Stimulated activated CD4-positive, alpha-beta T cell treated with anti-CD3 and anti-CD28 coated beads, Interleukin-1b, Interleukin-23, amount 100 ng/mL, for 4 hours (primary cell): ENCODE measurements at places on chromosomes 6 and 20.

DNA sequence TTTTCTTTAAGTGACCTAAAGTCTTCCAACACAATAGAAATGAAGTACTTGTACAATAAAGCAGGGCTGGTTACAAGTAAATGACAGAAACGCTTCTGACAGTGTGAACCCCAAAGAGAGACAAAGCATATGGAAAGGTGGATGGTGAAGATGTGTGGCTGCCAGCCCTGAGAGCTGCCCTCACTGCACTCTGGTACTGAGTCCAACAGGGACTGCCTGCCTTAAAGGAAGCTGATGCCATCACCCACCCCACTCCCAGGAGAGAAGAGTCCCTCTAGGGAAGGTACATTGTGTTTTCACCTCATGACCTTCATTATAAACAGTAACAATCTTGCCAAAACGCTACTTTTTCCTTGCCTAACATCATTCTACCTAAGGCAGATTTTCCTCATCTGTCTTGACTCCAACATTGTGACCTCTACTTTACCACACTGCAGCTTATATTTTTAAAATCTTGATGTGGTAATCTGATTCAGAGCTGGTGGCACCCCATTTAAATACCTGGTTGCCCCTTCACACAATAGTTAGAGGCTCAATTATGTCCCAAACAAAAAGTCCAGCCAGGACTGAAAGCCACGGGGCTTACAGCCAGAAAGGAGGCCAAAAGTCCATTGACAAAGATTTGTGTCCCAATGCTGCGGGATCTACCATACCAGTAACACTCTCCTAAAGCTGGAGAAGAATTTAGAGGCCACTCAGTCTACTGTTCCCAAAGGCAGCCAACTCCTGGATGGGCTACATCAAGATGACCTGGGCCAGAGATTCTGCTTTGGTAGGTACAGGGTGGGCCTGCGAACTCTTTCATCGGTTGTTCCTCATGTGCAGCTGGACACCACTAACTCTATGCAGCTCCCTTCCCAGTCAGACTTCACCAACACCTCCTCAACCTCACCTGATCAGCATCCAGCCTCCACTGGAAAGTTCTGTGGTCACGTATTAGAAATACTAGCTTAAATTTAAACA, 4.4 kb downstream of the APMAP start:
- no peak for DNase-seq

DNA sequence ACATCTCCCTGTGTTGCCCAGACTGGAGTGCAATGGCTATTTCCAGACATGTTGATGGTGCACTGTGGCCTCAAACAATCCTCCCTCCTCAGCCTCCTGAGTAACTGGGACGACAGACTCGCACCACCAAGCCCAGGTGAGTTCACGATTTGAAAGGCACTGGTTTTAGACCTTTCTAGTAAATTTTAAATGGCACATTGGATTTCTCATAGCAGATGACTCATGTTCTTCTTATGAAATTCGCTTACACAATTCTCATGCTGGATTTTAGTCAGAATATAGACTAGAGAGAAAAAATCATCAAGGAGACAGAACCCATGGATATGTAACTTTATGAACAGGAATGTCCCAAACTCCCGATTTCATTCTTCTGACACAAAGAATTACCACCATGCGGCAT, 18.1 kb upstream of the PXDC1 start:
- DNase-seq = no peak

DNA sequence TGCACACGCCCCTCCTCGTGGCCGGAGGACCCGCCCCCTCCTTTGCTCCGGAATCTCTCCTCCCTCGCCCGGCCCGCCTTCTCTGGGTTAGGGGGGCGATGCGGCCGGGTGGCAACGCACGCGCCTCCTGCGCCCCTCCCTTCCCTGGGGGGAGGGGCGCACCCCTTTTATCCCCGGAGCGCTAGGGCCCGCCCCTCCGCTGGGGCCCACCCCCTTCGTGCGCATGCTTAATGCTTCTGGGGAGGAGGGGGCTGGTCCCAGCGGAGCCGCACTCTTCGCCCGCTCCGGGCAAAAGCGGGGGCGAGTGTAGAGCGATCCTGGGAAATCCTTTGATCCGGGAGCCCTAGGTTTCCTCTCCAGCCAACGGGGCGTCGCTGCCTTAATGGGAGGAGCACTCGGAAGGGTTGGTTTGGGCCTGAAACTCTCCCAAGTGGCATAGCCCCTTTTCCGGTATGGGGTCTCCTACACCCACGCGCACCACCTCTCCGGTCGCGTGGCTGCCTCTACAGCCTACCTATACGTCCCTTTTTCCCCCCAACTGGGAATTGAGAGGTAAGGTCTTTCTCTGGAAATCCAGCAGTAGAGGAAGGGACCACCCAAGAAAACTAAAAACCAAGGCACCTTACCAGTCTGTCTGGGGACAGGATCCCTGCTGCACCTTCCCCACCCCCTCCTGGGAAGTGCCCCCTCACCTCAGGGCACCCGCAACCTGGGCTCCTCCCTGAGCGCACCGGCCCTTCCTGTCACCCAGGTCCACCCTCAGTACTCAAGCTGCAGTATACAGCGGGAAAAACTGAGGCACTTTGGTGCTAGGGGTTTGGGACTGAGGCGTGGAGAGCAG, 2.1 kb downstream of the SOX12 start:
- peak; percentile 68 for DNase-seq

DNA sequence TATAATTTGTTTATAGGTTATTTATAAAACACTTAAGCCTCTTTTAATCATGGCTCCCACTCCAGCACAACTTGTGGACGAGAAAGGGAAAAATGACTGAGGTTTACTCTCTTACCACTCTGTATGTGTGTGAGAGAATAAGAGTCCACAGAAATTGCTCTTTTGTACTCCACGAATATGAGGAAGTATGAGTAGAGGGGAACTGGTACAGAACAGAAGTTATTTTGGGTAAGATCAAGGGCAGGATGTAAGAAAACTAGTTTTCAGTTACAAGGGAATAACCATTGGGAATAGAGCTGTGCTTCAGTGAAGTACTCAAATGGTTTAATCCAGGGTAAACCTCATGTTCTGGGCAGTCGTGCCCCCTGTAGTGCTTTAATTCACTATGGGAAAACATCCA, 72.6 kb downstream of the REV3L start:
- no peak for DNase-seq

DNA sequence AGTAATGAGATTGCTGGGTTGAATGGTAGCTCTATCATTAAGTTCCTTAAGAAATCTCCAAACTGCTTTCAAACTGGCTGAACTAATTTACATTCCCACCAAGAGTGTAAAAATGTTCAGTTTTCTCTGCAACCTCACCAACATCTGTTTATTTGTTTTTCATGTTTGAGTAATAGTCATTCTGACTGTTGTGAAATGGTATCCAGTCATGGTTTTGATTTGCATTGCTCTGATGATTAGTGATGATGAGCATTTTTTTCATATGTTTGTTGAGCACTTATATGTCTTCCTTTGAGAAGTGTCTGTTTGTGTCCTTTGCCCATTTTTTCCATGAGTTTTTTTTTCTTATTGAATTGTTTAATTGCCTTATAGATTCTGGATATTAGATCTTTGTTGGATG, 24.9 kb downstream of the DEFB125 start:
- no peak for DNase-seq

DNA sequence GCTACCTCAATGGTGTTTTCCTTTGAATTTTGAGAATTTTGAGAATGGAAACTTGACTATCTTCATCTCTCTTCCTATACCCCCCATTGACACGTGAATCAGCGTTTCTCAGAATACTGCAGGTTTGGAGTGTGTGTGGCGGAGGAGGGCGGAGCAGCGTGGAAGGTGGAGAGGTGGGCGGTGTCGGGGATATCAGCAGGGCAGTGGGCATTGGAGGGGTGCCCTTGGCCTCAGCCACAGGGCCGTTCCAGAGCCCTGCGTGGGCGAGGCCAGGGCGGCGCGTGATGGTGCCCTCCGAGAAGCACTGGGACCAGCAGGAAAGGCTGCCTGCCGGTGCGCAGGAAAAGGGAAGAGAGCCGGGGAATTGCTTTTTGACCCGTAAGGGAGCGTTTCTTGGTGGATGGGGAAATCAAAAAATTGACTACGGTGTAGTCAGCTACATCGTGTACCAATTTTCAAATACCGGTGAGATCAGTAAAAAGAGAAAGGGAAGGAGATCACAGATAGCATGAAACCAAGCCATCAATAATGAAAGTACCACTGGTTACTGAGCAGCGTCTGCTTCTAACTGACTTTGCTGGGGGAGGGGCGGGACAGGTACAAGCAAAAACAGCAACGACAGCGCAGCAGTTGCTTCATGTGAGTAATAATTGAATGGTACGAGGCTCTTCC, 82.7 kb upstream of the DUSP22 start:
- peak; percentile 52 for DNase-seq

DNA sequence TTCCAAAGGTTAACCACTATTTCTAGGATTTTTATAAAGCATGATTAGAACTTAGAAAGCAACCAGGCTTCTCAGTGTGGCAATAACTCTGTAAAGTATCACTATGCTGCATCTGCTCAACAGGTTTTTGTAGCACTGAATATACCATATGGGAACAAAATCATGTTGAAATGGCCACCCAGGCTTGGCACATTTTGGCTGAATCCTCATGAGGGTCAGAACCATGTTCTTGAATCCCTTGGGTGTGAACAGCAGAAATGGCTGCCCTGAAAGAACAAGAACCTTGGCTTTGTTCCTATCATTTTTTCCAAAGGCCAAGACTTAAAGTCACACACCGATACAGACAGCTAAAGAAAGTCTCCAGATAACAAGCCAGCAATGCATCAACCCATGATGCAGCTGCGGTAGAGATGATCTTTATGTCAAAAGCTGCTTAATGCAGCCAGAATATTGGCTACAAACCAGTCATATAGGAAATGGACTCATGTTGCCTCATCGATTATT, 283.0 kb upstream of the NOX3 start:
- DNase-seq = no peak

DNA sequence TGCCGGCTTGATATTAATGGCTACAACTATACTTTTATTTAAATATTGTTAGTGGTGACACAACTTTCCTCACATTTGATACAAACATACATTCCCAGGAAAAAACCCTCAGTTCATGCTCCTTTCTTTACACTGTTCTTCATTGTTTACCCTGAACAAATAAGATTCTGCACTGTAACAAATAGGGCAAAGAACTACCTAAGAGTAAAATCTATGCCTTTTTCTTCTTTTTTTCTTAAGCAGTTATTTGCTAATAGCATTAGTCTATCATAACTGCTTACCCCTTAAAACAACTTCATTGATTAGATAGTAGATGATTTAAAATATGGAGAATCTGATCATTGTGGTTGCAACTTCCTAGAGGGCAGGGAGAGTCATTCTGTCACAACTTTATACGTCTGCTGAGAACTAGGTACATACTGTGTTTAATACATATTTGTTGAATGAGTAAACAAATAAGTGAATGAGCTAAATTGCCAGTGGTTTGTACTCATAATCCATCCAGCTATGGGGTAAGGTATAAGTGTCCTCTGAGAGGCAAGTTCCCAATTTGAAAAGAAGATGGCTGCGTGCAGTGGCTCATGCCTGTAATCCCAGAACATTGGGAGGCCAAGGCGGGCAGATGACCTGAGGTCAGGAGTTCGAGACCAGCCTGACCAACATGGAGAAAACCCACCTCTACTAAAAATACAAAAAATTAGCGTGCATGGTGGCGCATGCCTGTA, 161.0 kb downstream of the CDK19 start:
- DNase-seq = no peak

DNA sequence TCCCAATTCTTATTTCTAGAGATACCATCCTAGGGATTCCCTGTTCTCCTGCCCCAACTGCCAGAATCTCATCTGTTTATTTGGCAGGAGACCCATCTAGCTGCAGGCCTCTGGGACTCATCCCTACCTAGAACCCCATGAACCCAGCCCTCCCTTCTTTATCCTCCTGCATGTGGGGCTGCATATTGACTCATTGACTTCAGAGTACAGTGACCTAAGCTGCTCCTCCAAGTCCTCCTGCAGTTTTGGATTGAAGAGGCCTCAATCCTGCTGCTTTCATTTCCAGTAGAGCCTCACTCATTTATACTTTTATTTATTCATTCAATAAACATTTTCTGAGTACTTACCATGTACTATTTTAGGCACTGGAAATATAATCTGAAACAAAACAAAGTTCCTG, 11.6 kb downstream of the TMEM200A start:
- no peak for DNase-seq

DNA sequence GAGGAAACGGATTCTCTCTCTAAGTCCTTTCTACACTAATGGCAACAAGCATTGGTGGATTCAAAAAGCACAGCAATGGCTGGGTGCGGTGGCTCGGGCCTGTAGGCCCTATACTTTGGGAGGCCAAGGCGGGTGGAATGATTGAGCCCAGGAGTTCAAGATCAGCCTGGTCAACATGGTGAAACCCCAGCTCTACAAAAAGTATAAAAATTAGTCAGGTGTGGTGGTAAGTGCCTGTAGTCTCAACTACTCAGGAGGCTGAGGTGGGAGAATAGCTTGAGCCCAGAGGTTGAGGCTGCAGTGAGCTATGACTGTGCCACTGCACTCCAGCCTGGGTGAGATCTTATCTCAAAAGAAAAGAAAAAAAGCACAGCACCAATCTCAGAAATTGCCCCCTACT, 19.3 kb downstream of the PAQR8 start:
- no peak for DNase-seq

DNA sequence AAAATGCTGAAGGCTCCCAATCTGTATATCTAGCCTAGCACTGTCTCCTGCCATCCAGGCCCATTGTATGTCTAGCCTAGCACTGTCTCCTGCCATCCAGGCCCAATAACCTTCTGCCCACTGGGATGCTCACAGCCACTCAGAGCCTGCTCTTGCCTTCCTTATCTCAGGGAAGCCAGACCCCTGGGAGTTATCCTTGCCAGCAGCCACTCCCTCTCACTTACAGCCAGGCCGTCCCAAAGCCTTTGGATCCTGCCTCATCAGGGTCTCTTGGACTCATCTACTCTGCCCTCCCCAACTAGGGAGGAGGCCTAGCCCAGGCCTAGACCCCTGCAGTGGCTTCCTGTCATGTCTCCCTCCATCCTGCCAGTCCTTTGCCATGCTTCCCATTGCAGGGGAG, 37.3 kb downstream of the KIF3B start:
- DNase-seq = no peak

DNA sequence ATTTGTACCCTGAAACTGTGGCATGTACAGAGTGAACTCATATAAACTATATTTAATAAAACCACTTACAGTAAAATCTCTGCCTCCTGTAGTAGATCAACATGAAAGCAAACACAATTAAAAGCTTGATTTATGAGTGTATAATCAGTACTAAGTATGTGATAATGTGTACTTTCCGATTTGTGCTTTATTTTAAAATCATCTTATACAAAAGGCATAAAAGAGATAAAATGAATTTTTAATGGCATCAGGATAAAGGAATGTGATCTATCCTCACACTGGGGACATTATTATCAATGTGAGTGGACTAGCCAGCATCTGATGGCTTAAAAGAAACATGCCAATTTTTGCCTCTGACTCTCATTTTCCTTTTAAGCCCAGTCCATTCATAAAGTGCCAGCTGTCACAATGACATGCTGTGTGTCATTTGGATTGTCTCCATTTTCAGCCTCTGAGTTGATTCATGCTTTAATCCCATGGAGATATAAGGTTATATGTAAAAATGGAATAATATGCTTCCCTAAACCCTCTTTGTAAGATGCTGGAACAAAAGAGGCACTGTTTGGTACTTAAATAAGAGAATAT, 831.6 kb upstream of the EYS start:
- DNase-seq = no peak
